Cardiac muscle cell (in vitro differentiated cells and primary cell): ENCODE measurements at places on chromosomes 3 and 15. TPM values are rescaled to one million over a fixed set of nuclear protein-coding genes. Genes with fewer than 3 reads are reported as not detected.
A peak's percentile ranks its signal among the peaks of the same experiment; 100 is the strongest.

DNA sequence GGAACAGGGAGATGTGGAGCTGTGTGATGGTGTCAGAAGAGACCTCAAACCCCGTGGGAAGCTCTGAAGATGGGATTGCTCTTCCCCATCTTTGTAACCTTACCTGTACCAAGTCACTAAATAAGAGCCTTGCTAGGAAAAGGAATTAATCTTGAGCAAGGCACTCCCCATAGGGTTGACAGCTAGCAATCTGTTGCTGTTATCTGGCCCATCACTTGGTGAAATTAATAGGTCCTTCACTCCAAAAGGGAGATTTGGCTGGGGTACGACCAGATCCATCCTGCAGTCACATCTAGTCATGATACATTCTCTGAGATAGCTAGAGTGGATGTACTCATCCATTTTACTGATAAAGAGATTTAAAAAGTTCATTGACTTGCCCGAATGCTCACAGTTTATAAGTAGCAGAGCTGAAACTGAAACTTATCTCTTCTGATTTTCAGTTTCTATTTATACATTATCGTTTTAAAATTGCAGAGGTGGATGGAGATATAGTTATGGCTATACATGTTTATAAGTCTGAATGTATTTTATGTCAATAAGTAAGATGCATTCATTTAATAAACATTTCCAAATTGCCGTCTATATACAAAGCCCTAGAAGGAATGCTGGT is 299.1 kb upstream of the MCTP2 start:
- no peak overlapping the region for H3K27ac ChIP-seq
- no peaks in the 10 kb centered on the region for H3K36me3 ChIP-seq
- H3K27me3 ChIP-seq: peaks cover 27% of the 10 kb centered on the region
- H3K4me3 ChIP-seq: no peak overlapping the region

- H3K4me1 ChIP-seq: no peaks in the 10 kb centered on the region
- DNase-seq: peak; percentile 71
- H3K27me3 ChIP-seq: no peaks in the 10 kb centered on the region
These were observed 37.8 kb downstream of the LSM3 start for GRCh38 chr3:14216257-14217048.

DNA sequence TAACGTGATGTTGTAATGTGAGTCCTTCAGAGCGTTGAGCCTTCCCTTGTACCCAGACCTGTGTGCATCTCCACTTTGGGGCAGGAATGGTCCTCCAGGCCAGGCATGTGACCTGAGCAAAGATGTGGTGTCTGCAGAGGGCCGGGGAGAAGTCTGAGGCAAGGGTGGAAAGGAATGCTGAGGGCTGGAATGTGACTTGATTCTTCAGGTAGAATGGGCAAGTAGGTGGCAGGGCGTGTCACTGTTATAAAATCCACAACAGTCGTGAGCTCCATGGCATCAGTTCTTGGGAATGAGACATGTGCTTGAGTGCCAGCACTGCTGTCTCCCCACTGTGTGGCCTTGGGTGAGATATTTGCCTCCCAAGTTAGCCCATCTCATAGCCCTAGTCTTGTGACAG is 24.0 kb upstream of the BSN start:
- no peaks in the 10 kb centered on the region for H3K4me1 ChIP-seq
- DNase-seq: no peak
- no peak overlapping the region for H3K4me3 ChIP-seq
- no peak overlapping the region for H3K27ac ChIP-seq
- H3K36me3 ChIP-seq: peaks cover 8% of the 10 kb centered on the region
- H3K27me3 ChIP-seq: no peaks in the 10 kb centered on the region

TIMP4 gene
- total RNA-seq: 0.11 TPM in 1 of 2 replicates, not detected in the other

MYD88 gene
- total RNA-seq: 2.1 and 2.5 TPM in 2 replicates
